ENCODE measurements at places on chromosomes 2 and 18.

- no peak for DNase-seq
Measured at GRCh38 chr18:52903857-52904256, 563.9 kb downstream of the DCC start.

GRCh38 chr18:6203791-6204190 lies 210.9 kb downstream of the L3MBTL4 start:
- no peak for DNase-seq

- DNase-seq, result no peak
Measured at GRCh38 chr2:240574386-240575100, 6.3 kb downstream of the RNPEPL1 start.

GRCh38 chr2:138180692-138181386 lies 216.6 kb downstream of the HNMT start:
- DNase-seq, result no peak

DNA sequence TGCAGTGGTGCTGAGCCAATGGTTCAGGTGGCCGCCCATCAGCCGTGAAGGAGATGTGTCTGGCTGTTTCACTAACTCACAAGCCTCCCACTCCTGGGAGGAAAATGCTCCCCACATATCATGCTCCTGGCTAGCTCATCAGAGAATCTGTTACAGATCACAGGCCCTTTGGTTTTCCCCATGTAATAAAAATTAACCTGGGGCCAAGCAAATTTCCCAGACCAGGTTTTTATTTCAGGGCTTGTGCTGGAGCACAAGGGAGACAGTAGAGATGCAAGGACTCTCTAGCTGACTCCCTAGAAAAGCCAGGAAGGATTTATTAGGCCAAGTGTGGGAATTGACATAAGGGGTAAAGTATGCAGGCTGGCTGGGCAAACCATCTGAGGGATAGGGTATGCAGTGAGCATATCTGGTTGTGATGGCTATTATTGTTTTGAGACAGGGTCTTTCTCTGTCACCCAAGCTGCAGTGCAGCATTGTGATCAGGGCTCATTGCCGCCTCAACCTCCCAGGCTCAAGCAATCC lies 40.6 kb upstream of the CCBE1 start:
- DNase-seq, result peak; percentile 50

DNA sequence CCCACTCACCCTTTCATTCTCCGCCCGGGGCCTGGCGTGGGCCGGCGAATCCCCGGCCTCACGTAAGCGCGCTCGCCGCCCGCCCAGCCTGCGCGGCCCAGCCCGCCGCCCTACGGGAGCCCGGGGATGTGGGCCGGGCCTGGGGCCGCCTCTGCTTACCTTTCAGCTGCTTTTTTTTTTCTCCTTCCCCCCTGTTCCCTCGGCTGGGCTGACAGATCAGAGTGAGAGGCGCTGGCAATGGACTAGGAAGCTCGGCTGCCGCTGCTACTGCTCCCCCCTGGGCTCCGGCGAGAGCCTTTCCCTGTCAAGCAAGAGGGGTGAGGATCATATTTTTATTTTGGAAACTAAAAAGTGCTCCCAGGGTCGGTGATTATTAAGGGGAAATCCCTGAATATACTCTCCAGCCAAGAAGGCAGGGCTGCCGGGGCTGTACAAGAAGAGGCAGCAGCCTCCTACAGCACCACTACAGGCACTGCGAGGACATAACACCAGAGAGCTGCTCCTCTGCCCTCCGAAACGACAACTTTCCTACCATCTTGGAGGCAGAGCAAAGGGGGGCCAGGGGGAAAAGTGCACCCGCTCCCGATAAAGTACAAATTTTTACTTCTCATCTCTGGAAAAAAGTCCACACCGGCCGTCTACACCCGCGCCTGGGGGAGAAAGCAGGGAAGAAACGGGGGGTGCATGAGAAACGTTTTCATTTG lies at the start of gene INO80D:
Gene INO80D (minus strand): TSS at position 433 of the 704 bp plus-strand sequence. CDS start 23,158 bp downstream, outside the sequence.
- peak; percentile 82 for DNase-seq

GRCh38 chr2:139825726-139826125 lies 1045.5 kb upstream of the NXPH2 start:
- no peak for DNase-seq

GRCh38 chr2:127146820-127147502 lies 40.0 kb upstream of the BIN1 start:
- DNase-seq, result peak; percentile 17

DNA sequence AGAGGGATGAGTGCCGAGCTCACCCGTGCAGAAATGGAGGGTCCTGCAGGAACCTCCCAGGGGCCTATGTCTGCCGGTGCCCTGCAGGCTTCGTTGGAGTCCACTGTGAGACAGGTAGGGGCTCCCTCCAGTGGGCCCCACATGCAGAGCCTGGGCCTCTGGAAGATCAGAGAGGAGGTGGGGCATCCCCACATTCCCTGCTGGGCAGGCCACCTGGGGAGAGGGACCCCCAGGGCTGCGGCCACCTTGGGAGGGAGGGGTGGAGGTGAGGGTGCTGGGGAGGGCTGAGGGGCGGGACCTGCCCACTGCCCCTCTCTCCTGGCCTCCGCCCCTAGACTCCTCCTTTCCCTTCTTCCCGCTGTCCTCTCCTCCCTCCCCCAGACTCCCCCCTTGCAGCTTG lies 38.5 kb downstream of the MTERF4 start:
- no peak for DNase-seq

Data from EL (cell line).